ENCODE measurements at places on chromosomes 3 and 15.

DNA sequence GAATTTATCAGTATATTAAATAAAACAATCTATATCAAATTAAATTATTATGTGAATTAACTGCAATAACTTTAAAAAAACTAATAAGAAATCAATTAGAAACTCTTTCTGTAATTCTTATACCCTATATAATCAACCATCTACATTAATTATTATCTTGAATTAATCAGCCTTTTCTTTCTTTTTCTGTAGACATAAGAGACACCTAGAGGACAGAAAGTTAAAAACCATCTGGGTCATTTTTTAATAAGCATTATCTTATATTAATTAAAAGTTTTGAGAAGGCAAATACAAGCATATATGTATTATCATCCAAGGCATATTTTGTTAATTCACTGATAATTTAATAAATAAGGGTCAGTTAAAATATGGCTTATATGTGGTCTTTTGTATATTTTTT, 24.2 kb upstream of the SLC25A26 start:
- DNase-seq: no peak

DNA sequence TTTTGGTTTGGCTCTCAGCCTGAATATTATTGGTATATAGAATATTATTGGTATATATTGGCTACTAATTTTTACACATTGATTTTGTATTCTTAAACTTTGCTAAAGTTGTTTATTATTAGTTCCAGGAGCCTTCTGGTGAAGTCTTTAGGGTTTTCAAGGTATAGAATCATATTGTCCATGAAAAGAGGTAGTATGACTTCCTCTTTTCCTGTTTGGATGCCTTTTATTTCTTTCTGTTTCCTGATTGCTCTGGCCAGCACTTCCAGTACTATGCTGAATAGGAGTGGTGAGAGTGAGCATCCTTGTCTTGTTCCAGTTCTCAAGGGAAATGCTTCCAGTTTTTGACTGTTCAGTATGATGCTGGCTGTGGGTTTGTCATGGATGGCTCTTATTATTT, 107.3 kb upstream of the LIPC start:
- no peak for DNase-seq

GRCh38 chr3:106083207-106083606, 214.4 kb upstream of the CBLB start:
- no peak for DNase-seq

DNA sequence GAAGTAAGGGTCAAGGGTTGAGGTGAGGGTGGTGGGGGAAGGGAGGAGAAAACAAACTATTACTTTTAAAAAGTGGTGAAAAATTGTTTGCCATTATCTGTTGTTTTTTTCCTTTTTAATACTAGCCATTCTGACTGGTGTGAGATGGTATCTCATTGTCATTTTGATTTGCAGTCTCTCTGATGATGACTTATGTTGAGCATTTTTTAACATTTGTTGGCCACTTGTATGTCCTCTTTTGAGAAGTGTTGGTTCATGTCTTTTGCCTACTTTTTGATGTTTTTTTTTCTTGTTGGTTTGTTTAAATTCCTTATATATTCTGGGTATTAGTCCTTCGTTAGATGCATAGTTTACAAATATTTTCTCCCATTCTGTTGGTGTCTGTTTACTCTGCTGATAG, 185.9 kb upstream of the ANKRD28 start:
- DNase-seq: no peak

- DNase-seq: no peak
These were observed 360.5 kb upstream of the NAALADL2 start for GRCh38 chr3:174498638-174499037.

GRCh38 chr3:118186051-118186450, 848.6 kb downstream of the IGSF11 start:
- no peak for DNase-seq

DNA sequence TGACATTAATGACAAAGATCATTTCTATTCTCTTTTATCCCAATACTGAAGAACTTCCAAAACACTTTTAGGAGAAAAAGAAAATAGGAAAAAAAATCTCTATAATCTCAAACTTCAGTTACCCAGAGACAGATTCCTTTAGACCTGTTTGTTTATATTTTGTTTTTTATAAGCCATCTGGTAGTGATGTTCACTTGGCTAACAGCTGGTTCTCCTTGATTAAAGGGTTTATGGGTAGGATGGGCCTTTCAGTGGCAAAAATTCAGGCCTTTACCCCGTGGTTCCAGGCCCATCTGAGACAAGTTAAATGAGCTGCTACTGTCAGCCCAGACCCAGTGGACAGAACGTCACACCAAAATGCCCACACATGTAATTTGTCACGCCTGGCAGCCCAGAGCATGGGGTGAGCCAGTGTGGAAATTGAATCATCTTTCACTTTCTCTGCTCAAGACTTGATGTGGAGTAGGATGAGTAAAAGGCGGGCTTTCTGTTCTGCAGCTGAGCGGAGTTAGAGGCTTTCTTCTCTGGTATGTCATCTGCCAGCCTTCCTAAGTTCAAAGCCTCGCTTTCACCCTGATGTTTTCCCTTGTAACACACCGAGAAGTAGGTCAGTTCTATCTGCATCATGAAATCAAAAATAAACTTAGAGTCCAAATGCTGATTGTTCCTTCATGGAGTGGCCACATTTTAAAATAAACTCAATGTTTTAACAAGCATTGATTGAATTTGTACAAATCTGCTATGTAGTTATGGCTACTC, 62.5 kb upstream of the SKOR1 start:
- DNase-seq: no peak

DNA sequence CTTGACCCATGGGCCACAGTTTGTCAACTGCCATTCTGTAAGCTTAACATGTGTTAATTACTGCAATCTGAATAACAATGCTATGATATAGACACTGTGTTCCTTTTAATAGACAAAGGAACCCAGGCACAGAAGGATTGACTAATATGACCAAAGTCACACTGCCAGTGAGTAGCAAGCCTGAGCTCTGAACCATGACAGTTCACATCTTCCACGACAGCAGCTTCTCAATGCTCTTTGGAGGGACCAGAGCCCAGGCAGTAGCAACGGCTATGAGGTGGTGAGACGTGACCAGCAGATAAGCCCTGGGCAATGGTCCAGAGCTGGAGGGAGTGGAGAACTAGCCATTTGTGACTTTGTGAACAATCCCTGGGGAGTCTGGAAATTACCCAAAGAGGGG, 19.4 kb downstream of the CA12 start:
- no peak for DNase-seq

GRCh38 chr15:73687351-73687750, 3.2 kb downstream of the CD276 start:
- DNase-seq: no peak

DNA sequence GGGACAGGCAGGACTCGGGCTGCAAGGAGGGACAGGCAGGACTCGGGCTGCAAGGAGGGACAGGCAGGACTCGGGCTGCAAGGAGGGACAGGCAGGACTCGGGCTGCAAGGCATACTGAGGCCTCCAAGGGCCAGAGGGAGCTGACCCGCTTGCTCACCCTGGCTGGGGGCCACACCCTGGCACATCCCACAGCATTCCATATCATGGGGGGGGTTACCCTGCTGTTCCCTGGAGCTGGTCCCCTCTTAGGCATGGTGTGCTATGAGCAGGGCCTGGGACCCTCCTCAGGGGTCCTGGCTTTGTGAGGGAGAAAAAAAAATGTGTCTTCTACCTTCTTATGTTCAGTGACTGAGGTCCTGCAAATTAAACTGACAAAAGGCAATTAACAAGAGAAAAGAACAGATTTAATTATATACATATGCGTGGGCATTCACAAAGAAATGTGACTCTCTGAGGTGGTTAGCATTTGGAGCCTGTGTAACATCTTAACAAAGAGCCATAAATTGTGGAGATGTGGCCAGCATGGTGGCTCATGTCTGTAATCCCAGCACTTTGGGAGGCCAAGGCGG, 97.6 kb upstream of the ALDH1A3 start:
- no peak for DNase-seq

- no peak for DNase-seq
These were observed 221.5 kb downstream of the ULK4 start for GRCh38 chr3:41740374-41740886.

DNA sequence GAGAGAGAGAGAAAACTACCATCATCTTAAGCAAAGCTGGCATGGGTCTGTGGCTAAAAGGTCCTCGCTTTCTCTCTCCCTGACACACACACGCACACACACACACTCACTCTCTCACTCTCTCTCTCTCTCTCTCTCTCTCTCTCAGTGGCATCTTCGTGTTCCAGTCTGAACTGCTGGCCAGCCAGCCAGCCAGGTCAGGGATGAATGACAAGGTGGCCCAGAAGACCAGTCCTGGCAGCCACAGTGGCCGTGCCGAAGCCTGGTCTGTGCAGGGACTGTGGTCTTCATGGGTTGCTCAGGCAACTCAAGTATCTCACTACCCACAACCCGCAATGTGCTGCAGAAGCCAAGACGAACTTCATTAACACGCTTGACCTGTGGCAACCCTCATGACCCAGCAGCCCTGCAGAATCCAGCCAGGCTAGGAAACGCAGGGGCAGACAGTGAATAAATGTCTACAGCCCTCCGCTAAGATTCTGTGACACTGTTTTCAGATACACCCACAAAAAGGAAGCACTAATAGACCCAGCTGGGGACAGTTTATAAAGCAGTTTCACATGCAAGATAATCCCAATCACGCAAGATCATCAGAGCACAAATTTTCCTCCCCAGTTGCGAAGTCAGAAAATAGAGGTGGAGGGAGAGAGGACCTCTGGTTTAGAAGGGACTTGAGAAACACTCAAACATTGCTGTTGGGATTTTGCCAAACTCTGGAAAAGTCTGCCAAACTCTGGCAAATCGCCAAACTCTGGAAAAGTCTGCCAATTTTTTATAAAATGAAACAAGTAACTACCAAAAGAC, 66.4 kb downstream of the XXYLT1 start:
- no peak for DNase-seq

DNA sequence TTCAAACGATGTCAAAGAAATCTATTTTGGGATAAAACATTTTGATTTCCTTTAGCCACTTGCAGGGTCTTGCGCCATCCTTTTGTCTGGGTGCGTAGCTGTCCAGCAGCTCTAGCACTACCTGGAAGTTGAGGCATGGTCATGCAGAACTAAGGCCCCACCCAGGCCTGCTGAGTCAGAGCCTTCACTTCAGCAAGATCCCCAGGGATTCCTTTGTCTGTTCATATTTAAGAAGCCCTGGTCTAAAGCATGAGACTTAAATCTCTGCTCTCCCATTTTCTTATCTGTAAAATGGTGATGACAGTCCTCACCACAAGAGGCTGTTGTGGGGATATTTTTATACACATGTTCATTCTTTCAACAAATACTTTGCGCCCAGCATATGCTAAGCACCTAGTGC, 99.0 kb upstream of the CTDSPL start:
- no peak for DNase-seq

GRCh38 chr3:46867550-46867898, 4.3 kb upstream of the MYL3 start:
- DNase-seq: no peak

DNA sequence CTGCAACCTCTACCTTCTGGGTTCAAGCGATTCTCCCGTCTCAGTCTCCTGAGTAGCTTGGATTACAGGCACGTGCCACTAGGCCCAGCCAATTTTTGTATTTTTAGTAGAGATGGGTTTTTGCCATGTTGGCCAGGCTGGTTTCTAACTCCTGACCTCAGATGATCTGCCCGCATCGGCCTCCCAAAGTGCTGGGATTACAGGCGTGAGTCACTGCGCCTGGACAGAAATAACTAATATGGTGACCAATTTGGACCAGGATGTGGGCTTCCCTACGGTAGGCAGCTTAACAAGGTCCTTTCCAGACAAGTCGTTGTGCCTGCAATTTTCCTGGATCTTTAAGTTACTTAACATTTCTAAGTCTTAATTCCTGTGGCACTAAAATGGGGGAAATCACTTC, 14.8 kb downstream of the WDR53 start:
- DNase-seq: no peak

DNA sequence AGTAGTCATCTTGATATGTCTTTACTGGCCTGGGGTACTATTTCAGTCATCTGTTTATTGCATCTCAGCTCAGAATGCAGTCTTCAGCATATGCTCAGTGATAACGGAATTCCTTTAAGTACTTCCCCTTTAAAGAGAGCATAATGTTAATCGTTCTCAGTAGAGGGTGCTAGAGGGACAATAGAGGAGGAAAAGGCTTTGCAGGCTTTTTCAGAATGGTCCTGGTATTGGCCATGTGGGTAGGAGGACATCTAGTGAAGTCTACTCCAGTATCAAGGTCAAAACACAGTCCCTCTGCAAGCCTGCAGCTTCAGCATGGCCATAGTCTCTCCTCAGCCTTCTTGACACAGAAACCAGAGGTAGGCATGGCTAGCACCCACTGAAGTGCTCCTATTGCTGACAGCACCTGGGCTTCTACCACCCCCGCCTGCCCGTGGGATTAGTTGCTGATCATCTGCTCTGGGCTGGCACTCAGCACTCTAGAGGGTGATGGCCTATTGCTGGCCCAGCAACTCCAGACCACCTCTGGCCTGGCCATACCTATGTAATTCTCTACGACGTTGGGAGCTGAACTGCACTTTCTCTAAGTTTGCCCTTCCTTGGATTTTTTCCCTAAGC, 65.4 kb downstream of the KCNH8 start:
- no peak for DNase-seq

GRCh38 chr3:143237077-143237627, 117.6 kb downstream of the CHST2 start:
- no peak for DNase-seq

DNA sequence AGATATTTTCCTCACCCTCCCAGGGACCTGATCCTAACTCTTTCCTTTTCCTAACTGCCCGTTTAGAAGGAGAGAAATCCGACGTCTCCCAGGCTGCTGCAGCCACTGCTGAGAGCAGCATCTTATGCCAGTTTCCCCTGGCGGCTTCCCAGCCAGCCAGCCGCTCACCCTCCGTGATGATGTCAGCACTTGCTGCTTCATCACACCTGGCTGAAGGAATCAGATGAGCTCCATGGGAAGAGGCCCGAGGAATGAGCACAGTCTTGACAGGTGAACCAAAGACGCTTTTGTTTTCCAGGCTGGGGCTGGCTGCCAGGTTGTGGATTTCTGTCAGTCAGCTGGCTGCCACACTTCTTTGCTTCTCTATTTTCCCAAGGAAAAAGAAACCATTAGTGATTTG, 445.1 kb upstream of the RBMS3 start:
- DNase-seq: no peak

DNA sequence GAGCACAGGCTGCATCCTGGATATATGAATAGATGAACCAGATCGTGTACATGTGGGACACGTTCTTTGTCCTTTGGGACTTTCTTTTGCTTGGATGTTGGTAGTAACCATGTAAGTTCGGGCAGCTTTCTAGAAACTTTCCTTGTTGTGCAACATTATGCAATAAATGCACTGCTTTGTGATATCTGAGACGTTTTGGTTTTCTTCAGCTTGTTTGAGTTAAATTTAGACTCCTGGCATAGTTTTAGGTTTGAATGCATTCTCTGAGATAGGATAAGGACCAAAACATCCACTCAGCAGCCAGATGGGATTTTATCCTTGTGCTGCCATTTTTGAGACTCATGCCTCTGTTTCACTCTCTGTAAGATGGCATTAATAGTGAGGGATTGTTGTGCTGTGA, 158.9 kb downstream of the IGF1R start:
- DNase-seq: no peak
